ENCODE measurements at places on chromosomes 16 and 17. TPM values are rescaled to one million over a fixed set of nuclear protein-coding genes. Genes with fewer than 3 reads are reported as not detected.

GRCh38 chr16:48334325-48334724, 50.9 kb downstream of the SIAH1 start:
- no peak for DNase-seq

GRCh38 chr17:19359856-19360255, 2.7 kb downstream of the B9D1 start:
- no peak for DNase-seq

DNA sequence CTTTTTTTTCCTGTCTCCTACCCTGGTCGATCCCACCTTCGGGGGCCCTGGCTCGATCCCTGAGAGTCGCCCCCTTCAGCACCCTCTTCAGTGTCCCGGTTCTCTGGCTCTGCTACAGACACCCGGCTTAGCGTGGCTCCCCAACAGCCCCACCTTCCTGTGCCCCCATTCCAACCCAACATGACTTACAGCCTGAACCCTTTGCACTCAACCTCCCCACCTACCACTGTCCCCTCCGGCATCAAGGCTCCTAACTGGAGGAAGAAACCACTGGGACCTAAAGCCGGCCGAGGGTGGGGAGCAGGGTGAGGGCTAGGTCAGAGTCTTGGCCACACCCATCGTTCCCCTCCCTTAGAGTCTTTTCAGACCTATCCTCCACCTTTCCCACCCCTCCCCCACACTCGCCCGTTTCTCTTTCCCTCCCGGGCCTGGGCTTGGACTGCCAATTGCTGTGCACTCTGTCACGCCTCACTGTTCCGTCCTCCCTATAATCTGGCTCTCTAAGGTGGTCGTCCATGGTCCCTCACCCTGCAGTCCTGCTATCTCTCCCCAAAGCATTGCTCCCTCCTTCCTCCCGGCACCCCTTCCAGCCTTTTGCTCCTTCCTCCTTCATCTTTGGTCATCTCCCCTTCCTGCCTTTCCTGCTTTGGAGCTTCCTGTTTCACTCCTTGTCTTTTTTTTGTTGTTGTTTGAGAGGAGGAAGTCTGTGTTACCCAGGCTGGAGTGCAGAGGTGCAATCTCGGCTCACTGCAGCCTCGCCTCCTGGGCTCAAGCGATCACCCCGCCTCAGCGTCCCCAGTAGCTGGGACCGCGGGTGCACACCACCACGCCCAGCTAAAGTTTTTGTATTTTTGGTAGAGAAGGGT, 890 bp upstream of the CLDN7 start:
- DNase-seq, result no peak

GRCh38 chr16:70795296-70795912, 5.6 kb downstream of the VAC14 start:
- DNase-seq, result no peak

DNA sequence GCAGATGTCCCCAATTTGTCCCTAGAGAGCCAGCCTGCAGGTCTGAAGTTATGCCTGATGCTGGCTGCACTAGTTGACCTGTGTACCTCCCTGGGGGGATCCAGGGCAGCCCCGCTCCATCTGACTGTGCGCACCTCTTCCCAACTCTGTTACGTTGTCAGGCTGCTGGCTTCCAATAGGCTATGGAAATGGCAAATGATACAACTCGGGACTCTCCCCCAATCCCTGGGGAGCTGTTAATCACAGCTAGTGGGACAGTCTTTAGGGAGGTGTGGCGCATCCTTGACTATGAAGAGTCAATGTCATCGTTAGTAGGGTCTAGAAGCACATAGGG, 30.1 kb downstream of the GPRC5B start:
- DNase-seq, result no peak

- peak; percentile 84 for DNase-seq
Measured at GRCh38 chr16:83903751-83904150, 4.8 kb downstream of the MLYCD start.

- no peak for DNase-seq
Measured at GRCh38 chr16:4064950-4065352, 51.3 kb downstream of the ADCY9 start.

DNA sequence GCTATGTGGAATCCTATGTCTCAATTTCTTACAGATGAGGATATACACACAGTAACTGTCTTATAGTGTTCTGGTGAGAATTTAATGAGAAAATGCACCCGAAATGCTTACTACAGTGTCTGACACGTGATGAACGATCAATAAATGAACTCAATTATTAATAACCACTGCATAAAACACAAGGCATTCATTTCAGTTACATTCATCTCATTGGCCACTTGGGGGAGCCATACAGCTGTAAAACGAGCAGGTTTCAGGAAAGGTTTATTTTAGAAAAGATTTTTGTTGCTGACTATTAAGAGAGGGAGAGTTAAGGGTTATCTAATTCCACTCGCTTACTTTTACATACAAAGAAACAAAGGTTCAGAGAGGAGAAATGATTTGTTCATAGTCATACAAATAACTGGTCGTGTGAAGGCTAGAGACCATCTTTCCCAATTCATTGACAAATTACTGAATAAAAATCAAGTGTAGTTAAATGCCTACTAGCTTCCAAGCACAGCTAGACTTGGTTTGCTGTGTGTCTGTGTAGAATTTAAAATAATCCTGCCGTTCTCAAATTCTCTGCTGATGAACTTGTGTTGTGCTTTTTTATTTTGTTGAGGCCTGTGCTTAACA, 160.1 kb downstream of the MAP2K4 start:
- DNase-seq, result peak; percentile 60

- DNase-seq, result no peak
Measured at GRCh38 chr17:50641357-50641756, 6.7 kb downstream of the ABCC3 start.

GRCh38 chr16:11626657-11627291, 40.1 kb upstream of the LITAF start:
- DNase-seq, result no peak

GRCh38 chr16:66901626-66902025, 17.1 kb downstream of the CDH16 start:
- DNase-seq, result no peak

DNA sequence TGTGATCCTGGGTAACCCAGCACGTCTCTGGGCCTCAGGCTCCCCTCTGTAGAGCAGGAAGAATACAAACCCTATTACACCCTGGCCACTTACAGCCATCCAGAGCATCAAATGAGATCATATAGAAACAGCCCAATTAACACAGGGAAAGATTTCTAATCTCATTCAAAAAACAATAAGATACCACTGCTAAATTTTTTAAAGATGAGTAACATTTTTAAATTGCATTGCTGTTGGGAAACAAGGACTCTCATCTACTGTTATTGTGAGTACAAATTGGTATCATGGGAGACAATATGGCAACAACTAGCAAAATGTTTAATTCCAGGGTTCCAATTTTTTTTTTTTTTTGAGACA, 41.1 kb downstream of the SRL start:
- no peak for DNase-seq

- DNase-seq, result no peak
Measured at GRCh38 chr17:75707079-75707571, 14.1 kb upstream of the ITGB4 start.

The KRTAP4-5 gene
- not detected for polyA plus RNA-seq

The MYH8 gene
- polyA plus RNA-seq, result 2,760 TPM

The EVI2A gene
- 2.6 TPM for polyA plus RNA-seq

The KRTAP3-2 gene
- polyA plus RNA-seq, result not detected

The DUS2 gene
- polyA plus RNA-seq, result 10.2 TPM

Data from muscle of back (tissue), 13 donors.